Activated T-helper 17 cell treated with anti-CD3 and anti-CD28 coated beads, Interleukin-2, amount 50 U/mL, for 72 hours (primary cell): ENCODE measurements at places on chromosomes 5 and 9.

- no peaks in the 10 kb centered on the region for H3K27me3 ChIP-seq
- ATAC-seq = no peak
- H3K4me3 ChIP-seq = no peak overlapping the region
- no peaks in the 10 kb centered on the region for H3K4me1 ChIP-seq
- no peak overlapping the region for H3K27ac ChIP-seq
- no peaks in the 10 kb centered on the region for H3K36me3 ChIP-seq
These were observed 154.1 kb downstream of the ADAMTS6 start for GRCh38 chr5:65327582-65327981.

- H3K36me3 ChIP-seq = peaks cover 18% of the 10 kb centered on the region
- no peak overlapping the region for H3K27ac ChIP-seq
- peaks cover 4% of the 10 kb centered on the region for H3K4me1 ChIP-seq
- no peaks in the 10 kb centered on the region for H3K27me3 ChIP-seq
These were observed 25.4 kb upstream of the SUB1 start for GRCh38 chr5:32559921-32560320.

DNA sequence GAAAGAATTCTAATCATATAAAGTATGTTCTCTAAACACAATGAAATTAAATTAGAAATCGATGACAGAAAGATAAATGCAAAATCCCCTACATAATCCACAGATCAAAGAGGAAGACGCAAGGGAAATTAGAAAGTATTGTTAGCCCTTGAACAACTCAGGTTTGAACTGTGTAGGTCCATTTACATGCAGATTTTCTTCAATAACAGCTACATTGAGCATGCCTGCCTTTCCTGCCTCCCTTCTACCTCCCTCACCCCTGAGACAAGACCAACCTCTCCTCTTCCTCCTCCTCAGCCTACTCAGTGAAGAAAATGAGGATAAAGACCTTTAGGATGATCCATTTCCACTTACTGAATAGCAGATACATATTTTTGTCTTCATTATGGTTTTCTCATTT, 75.2 kb downstream of the PLPP1 start:
- peaks cover 5% of the 10 kb centered on the region for H3K4me1 ChIP-seq
- H3K27ac ChIP-seq = no peak overlapping the region
- ATAC-seq = no peak
- H3K36me3 ChIP-seq = peaks cover 4% of the 10 kb centered on the region
- H3K4me3 ChIP-seq = no peak overlapping the region

- H3K27ac ChIP-seq = no peak overlapping the region
- ATAC-seq = no peak
- H3K27me3 ChIP-seq = no peaks in the 10 kb centered on the region
- no peaks in the 10 kb centered on the region for H3K36me3 ChIP-seq
- H3K4me1 ChIP-seq = peaks cover 4% of the 10 kb centered on the region
These were observed 71.1 kb upstream of the IL17B start for GRCh38 chr5:149450199-149450598.

DNA sequence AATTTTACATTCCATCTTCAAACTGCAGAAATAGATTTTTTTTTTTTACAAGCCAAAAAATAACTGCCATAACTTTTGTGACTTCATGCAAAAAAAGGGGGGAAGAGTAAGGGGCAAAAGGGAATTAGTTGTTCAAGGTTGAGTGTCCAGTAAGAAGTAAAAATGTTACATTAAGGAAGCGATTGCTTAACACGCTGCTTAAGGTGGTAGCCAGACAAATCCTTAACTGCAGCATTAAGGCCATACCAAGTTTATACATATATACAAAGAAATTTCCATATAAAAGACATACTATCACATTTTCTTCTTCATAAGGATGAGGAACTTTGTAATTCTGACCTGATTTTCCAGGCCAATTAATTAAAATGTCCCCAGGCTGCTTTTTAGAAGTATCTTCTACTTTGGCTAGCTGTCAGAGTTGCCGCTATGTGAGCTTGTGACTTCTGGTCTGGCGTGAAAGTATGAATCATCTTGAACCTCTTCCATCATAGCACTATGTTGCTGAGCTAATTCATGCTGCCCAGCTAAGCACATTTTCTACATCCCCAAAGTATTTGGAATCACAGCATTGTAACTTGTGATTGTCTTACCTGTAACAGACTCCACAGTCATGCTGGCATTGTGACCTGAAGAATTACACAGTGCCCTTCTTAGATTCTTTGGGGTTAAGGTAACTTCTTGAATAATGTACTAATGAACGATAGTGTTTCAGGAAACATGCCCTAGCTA, 40.0 kb downstream of the G3BP1 start:
- peaks cover 14% of the 10 kb centered on the region for H3K4me1 ChIP-seq
- H3K36me3 ChIP-seq = peaks cover 88% of the 10 kb centered on the region
- no peaks in the 10 kb centered on the region for H3K27me3 ChIP-seq
- ATAC-seq = no peak
- H3K27ac ChIP-seq = no peak overlapping the region
- H3K4me3 ChIP-seq = no peak overlapping the region

DNA sequence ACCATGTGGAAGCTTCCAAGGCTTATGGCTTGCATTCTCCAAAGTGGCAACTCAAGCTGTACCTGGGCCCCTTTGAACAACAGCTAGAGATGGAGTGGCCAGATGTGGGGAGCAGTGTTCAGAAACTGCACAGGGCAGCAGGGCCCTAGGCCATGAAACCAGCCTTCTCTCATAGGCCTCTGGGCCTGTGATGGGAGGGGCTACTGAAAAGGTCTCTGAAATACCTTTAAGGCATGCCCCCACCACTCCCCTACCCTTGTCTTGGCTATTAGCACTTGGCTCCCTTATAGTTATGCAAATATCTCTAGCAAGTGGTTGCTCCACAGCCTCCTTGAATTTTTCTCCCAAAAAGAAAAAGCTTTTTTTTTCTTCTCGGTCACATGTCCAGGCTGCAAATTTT, 1014.6 kb downstream of the DTWD2 start:
- ATAC-seq = no peak
- no peaks in the 10 kb centered on the region for H3K27me3 ChIP-seq
- H3K27ac ChIP-seq = no peak overlapping the region
- no peaks in the 10 kb centered on the region for H3K36me3 ChIP-seq
- no peaks in the 10 kb centered on the region for H3K4me1 ChIP-seq
